Peyer's patch (tissue), 4 donors: ENCODE measurements at places on chromosomes 2 and 18.
A peak's percentile ranks its signal among the peaks of the same experiment; 100 is the strongest.

DNA sequence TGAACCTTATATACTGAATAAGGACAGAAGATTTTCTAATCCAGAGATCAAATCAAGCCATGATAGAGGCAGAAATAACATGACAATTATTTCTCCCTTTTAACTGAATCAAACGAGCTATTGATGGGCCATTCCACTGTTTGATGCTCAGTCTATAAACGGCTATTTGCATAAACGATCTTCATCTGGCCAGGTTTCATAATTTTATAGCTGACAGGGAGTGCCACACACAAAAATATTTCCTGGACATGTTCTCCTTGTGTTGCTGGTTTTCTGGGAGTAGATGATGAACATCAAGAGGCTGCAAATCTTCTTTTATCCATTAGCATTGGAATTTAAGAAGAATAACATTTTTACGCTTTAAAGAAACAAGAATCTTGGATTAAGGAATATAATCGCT, 63.1 kb downstream of the ACVR1C start:
- H3K4me3 ChIP-seq: no peak overlapping the region
- H3K27ac ChIP-seq: no peak overlapping the region
- DNase-seq: no peak
- no peaks in the 10 kb centered on the region for H3K4me1 ChIP-seq

DNA sequence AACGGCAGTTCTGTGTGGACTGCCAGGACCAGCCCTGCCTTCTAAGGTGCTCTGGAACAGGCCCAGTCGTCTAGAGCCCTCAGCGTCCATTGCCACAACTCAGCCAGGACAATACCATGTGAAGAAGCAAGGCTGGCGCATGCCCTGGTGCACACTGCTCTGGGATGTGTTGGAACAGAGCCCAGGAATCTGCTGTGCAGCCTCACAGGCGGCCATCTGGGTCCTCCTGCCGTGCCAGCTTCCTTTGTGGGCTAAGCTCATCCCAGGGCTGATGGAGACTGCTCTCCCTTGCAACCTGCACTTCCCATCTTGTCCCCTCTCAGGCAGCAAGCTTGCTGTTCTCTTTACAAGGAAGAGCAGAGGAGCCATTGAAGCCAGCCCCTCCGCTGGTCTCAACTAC, 246.4 kb upstream of the PXDN start:
- DNase-seq: no peak
- no peaks in the 10 kb centered on the region for H3K36me3 ChIP-seq
- H3K27ac ChIP-seq: no peak overlapping the region
- H3K4me3 ChIP-seq: no peak overlapping the region
- no peaks in the 10 kb centered on the region for H3K27me3 ChIP-seq

DNA sequence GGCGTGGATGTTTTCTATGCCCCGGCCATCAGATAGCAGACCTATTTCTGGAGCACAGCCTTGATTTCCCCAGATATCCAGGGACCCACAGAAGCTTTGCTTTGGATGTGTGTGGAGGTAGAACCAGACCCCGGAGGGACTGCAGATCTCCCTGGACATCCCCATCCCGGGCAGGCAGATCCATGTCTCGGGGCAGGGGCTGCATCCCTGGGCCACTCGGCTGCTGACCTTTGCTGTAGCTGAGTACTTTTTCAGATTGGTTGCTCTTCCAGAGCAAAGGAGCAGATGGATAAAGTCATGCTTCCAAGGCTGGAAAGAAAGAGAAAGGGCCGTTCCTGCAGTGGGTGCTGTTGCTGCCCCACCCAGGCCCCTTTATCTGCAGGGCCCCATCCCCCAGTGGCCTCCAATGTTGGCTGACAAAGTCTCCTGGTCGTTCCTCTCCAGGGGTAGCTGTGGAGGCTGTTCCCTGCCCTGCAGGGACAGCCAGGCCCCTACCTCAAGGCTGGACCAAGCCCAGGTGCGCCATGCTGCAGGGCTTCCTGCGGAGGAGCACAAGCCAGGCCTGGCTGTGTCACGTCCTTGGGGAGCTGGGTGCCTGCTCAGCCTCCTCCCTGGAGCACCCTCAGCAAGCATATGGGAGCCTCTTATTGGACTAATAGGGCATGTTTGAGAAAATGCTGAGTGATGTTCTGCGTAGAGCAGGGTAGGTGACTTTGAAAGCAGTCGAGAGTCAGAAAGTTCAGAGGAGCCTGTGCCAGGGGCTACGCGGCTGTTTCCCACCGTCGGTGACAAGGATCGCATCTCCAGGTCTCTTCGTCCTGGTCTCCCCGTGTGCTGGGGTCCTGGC, 68.4 kb downstream of the TPO start:
- DNase-seq: no peak
- H3K36me3 ChIP-seq: no peaks in the 10 kb centered on the region
- no peak overlapping the region for H3K27ac ChIP-seq
- H3K27me3 ChIP-seq: no peaks in the 10 kb centered on the region
- no peak overlapping the region for H3K4me3 ChIP-seq

DNA sequence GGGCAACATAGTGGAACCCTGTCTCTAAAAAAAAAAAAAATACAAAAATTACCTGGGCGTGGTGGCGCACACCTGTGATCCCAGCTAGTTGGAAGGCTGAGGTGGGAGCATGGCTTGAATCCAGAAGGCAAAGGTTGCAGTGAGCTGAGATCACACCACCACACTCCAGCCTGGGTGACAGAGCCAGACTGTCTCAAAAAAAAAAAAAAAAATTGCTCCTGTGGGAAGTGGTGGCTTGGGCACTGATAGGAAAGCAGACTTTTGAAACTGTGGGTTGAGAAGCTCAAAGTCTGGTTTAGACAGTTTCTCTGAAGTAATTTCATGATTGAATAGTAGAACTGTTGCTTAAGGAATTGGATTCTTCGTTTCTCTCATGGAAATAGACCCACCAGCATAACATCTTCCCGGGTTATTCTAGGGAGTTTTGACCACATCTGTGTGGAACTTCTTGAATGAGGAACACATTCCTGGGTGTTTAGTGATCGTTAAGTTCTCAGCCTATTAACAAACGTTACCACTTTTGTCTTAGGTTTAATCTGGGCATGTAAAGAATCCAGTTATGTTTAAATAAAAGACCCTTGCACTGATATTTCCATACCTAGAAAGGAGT, 33.5 kb downstream of the GRHL1 start:
- H3K4me3 ChIP-seq: no peak overlapping the region
- peaks cover 6% of the 10 kb centered on the region for H3K4me1 ChIP-seq
- no peaks in the 10 kb centered on the region for H3K27me3 ChIP-seq
- H3K27ac ChIP-seq: peak overlapping the region; percentile 22

GRCh38 chr18:58676270-58676669, 5.0 kb downstream of the MALT1 start:
- no peak overlapping the region for H3K4me3 ChIP-seq
- no peak for DNase-seq
- H3K36me3 ChIP-seq: no peaks in the 10 kb centered on the region

- no peaks in the 10 kb centered on the region for H3K36me3 ChIP-seq
- H3K27me3 ChIP-seq: no peaks in the 10 kb centered on the region
- H3K4me1 ChIP-seq: no peaks in the 10 kb centered on the region
- DNase-seq: no peak
- no peak overlapping the region for H3K27ac ChIP-seq
- H3K4me3 ChIP-seq: no peak overlapping the region
Measured at GRCh38 chr2:212727751-212728150, 189.1 kb upstream of the ERBB4 start.

GRCh38 chr2:167637741-167638140, 609.7 kb downstream of the STK39 start:
- H3K27ac ChIP-seq: no peak overlapping the region
- no peak for DNase-seq
- no peaks in the 10 kb centered on the region for H3K4me1 ChIP-seq
- no peaks in the 10 kb centered on the region for H3K36me3 ChIP-seq
- H3K27me3 ChIP-seq: no peaks in the 10 kb centered on the region

DNA sequence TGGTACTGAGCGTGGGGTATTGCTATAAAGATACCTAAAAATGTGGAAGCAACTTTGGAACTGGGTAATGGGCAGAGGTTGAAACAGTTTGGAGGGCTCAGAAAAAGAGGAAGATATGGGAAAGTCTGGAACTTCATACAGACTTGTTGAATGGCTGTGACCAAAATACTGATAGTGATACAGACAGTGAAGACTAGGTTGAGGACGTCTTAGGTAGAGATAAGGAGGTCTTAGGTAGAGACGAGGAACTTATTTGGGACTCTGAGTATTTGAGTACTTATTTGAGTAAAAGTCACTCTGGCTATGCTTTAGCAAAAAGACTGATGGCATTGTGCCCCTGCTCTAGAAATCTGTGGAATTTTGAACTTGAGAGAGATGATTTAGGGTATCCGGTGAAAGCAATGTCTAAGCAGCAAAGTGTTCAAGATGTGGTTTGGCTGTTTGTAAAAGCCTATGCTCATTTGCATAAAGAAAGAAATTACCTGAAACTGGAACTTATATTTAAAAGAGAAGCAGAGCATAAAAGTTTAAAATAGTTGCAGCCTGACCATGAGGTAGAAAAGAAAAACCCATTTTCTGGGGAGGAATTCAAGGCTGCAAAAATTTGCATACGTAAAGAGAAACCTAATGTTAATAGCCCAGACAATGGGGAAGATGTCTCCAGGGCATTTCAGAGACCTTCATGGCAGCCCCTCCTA, 219.6 kb downstream of the PDE1A start:
- no peaks in the 10 kb centered on the region for H3K27me3 ChIP-seq
- no peaks in the 10 kb centered on the region for H3K36me3 ChIP-seq
- no peak overlapping the region for H3K4me3 ChIP-seq
- H3K27ac ChIP-seq: no peak overlapping the region

DNA sequence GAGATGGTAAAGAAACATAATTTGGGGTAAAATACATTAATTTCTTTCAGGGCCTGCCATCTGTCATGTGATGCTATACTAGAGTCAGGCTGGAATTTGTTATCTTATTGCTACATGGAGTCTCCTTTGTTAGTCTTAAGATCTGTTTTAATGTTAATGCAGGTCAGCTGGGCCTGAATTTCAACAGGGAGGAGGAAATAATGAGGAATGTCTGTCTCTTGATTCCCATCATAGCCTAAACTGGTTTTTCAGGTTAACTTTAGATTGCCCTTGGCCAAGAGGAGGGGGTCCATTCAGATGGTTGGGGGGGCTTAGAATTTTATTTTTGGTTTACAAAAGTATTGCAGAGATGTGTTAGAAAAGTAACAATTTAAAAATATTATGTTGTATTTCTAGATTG, 19.0 kb upstream of the FEZ2 start:
- no peak for DNase-seq
- H3K4me1 ChIP-seq: no peaks in the 10 kb centered on the region
- H3K27me3 ChIP-seq: no peaks in the 10 kb centered on the region
- no peak overlapping the region for H3K27ac ChIP-seq
- H3K36me3 ChIP-seq: no peaks in the 10 kb centered on the region

DNA sequence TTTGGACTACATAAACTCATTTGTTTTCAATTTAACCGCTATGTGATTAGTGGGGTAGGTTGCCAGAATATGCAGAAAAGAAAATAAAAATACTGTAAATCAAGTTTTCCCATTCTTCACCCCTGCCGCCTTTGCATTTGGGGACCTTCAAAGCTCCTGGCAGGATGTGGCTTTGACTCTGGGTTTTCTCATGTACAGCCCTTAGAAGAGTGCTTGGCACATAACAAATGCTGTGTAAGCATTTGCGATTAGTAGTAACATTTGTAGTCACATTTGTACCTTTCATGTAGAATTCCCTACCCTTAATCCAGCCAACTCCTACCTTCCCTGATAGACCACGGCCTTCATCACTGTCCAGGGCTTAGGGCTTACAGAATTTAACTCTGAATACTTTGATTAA, 262.6 kb downstream of the MREG start:
- no peaks in the 10 kb centered on the region for H3K27me3 ChIP-seq
- no peak overlapping the region for H3K4me3 ChIP-seq
- no peak overlapping the region for H3K27ac ChIP-seq

DNA sequence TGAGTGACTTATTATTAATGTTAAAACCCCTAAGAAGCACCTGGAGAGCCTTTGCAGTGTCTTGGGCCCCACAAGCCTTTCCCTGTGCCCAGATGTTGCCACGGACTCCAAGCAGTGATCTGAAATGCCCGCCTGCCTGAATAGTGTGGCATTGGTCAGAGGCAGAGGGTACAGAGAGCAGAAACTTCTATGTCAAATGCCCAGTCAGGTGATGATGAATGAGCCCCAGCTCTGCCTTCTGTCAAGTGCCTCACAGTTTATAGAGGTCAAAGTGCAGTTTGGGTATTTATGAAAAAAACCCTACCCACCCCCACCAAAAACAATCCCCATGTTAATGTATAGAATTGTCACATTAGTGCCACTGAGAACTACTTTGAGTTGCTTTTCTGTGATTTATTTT, 170.0 kb upstream of the SIX3 start:
- H3K27me3 ChIP-seq: no peaks in the 10 kb centered on the region
- no peaks in the 10 kb centered on the region for H3K36me3 ChIP-seq
- no peaks in the 10 kb centered on the region for H3K4me1 ChIP-seq

GRCh38 chr2:29224693-29225551, 109.7 kb downstream of the CLIP4 start:
- no peaks in the 10 kb centered on the region for H3K4me1 ChIP-seq
- H3K27ac ChIP-seq: no peak overlapping the region
- no peaks in the 10 kb centered on the region for H3K27me3 ChIP-seq
- peak; percentile 39 for DNase-seq
- H3K4me3 ChIP-seq: no peak overlapping the region
- no peaks in the 10 kb centered on the region for H3K36me3 ChIP-seq

GRCh38 chr18:28494151-28494550, 317.2 kb upstream of the CDH2 start:
- DNase-seq: no peak
- no peak overlapping the region for H3K27ac ChIP-seq
- H3K4me1 ChIP-seq: no peaks in the 10 kb centered on the region
- H3K4me3 ChIP-seq: no peak overlapping the region
- H3K27me3 ChIP-seq: no peaks in the 10 kb centered on the region

- no peaks in the 10 kb centered on the region for H3K36me3 ChIP-seq
- no peak overlapping the region for H3K4me3 ChIP-seq
- DNase-seq: no peak
- H3K27me3 ChIP-seq: no peaks in the 10 kb centered on the region
- H3K4me1 ChIP-seq: no peaks in the 10 kb centered on the region
- no peak overlapping the region for H3K27ac ChIP-seq
Measured at GRCh38 chr18:59388817-59389216, 29.8 kb upstream of the LMAN1 start.

DNA sequence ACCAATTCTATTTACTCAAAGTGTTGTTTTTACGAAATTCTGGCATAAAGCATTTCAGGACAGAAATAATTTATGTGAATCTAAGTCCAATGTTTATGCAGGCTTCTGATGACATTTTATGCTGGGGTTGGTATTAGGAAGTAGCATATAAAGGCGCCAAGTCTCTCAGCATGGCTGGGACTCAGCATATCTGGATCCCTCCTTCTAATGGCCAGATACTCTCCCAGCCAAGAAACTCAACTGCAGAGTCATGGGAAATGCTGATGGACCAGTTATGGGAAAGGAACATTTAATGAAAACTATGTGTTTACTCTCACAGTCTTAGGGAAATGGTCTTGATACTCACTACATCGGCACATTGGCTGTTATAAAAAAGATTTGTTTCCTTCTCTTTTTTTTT, 392.2 kb downstream of the ARHGAP15 start:
- H3K27me3 ChIP-seq: no peaks in the 10 kb centered on the region
- H3K36me3 ChIP-seq: no peaks in the 10 kb centered on the region
- no peak overlapping the region for H3K27ac ChIP-seq
- no peak for DNase-seq
- peaks cover 5% of the 10 kb centered on the region for H3K4me1 ChIP-seq
